NCI-H1105 treated with DMSO at 0.1 percent for 48 hours (cell line): ENCODE measurements at places on chromosomes 3 and 15.

- DNase-seq = no peak
These were observed 285.6 kb downstream of the UACA start for GRCh38 chr15:70477750-70478250.

DNA sequence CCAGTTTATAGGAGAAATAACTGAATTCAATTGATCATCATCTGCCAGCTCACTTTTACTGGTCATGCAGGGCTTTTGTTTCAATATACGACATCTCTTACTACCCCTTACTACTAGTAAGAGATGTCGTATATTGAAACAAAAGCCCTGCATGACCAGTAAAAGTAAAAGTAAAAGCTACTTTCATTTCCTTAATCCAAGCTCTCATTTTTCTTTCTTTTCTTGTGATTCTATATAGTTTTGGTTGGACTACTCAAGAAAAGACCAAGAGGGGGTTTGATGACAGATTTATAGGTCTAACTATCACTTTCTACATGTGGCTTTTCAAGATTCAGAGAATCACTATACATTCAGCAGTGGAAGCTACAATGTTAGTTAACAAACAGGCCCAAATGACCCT is 1237.3 kb downstream of the ROBO2 start:
- DNase-seq = no peak

- DNase-seq = no peak
These were observed 20.3 kb downstream of the FXR1 start for GRCh38 chr3:180932819-180933218.

GRCh38 chr3:122998856-122999255 is 28.7 kb downstream of the SEMA5B start:
- no peak for DNase-seq

GRCh38 chr3:131349946-131350347 is 31.6 kb upstream of the NUDT16 start:
- no peak for DNase-seq

GRCh38 chr3:129230311-129231019 is 18.9 kb upstream of the COPG1 start:
- no peak for DNase-seq

DNA sequence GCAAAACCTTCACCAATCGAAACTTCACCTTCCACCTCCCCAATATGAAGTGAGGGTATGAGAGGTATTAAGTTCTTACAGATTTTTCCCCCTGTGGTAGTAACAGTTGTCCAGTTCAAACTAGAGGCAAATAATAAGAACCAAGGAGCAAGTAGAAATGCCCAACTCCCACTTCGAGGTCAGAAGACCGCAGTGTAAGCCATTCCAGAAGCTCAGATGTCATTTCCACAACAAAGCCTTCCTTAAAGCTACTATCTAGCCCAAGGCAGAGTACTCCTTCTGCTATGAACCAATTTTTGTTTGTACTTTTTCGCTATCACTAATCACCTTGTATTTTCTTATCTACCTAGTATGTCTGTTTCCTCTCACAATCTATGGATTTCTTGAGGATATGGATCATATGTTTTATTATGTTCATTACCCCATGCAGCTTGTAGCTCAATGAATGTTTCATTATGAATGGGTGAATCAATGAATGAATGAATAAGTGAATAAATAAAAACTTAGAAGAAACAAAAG is 235.7 kb upstream of the KCNMB2 start:
- no peak for DNase-seq

DNA sequence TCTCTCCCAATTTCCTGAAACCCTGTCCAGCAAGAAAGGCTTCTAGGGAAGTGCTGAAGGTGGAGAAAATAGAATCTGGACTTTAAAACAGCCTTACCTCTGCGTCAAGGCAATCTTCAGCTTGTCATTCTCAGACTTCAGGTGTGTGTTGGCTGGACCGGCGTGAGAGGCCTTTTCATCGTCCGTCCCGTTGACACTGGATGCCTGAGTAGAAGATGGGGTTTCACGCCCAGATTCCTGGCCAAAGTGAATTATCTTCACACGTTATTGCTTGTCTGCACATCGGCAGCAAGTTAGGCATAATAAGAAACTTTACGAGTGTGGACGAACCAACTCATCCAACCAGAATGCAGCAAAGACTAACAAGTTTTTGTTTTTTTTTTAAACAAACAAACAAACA is 49.5 kb downstream of the WHAMM start:
- no peak for DNase-seq

- no peak for DNase-seq
These were observed 60.3 kb upstream of the TEX264 start for GRCh38 chr3:51610708-51611107.

DNA sequence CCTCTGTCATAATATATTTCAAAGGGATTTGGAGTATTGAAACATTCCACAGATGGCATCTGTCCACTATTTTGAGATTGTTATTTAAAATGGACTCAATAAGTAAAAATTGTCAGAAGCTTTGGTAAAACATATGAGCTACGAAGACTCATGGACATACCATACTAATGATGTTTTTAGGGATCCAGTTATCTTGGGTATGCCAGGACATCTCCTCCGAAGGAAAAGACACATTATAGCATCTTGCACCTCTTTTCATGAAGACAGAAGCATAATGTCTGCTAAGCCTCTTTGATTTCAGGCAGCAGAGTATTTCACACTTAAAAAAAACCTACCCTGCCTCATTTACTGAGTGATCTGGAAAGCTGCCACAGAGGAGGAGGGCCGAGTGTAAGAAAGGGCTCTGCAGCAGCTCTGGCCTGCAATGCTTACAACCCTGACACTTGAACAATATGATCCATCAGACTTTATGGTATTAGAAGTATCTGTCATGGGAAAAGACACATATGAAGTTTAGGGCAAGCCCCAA is 284.8 kb downstream of the TUSC7 start:
- no peak for DNase-seq

GRCh38 chr3:39203402-39203801 is 11.0 kb upstream of the XIRP1 start:
- DNase-seq = no peak
